Stimulated activated CD4-positive, alpha-beta T cell treated with anti-CD3 and anti-CD28 coated beads, Interleukin-2, amount 100 ng/mL, for 4 hours (primary cell): ENCODE measurements at places on chromosomes 7 and 10.

GRCh38 chr10:47357131-47357582, 9.0 kb downstream of the RBP3 start:
- no peak for DNase-seq

- DNase-seq, result no peak
These were observed 191.7 kb downstream of the PPP1R9A start for GRCh38 chr7:95099106-95099505.

DNA sequence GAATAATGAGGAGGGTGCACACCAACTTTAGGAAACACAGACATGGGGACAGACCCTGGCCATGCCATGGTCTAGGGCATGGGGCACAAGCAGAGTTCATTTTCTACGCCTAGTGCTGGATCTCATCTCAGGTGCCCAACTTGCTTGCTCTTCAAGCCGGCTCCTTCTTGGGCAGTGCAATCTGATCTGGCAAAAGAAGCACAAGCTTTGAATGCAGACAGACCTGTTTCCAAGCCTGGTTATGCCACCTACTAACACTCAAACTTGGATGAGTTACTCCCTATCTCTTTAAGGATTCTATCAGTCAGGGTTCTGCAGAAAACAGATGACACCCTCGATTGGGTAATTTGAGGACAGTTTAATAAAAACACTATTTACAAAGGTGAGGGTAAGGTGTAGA, 34.9 kb upstream of the WAPL start:
- DNase-seq, result no peak

DNA sequence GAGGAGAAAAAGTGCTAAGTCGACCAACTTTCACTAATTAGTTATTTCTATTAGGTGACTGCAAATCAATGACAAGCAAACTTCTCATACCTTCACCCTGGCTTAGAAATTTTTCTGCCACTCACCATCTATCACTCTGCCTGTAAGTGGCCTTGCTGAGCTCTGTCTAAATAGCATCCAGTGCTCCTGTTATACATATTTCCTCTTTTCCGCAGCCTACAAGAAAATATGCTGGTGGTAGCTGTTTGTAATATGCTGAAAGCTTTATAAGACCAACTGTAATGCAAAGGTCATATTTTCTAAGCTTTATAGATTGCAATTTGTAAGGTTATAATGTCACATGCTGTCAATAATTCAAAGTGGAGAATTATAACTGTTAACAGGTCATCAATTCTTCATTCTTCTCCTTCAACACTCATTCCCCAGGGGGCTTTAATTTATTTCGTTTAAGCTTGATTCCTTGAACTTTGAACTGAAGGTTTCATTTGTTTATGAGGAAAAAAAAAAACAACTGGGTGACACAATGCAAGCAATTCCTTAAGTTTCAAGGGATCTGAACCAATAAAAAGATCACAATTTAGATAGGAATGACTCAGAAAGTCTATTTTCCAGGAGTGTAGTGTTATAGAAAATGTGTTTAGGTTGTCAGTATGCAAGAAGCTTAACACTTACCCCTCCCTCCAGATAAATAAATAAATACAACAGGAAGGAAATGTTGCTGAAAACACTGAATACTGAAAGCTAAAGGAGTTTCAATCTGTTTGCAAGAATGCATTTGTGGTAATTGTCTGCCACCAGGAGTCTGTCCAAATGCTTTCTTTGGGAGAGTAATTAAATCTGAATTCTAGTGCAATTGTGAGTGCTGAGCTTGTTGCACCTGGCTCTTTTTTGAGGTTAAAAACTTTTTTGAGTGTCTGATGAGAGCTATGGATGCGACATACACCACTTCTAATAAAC, 183.7 kb downstream of the SORCS1 start:
- no peak for DNase-seq

- no peak for DNase-seq
These were observed 513.6 kb upstream of the FOXK1 start for GRCh38 chr7:4168541-4168940.

DNA sequence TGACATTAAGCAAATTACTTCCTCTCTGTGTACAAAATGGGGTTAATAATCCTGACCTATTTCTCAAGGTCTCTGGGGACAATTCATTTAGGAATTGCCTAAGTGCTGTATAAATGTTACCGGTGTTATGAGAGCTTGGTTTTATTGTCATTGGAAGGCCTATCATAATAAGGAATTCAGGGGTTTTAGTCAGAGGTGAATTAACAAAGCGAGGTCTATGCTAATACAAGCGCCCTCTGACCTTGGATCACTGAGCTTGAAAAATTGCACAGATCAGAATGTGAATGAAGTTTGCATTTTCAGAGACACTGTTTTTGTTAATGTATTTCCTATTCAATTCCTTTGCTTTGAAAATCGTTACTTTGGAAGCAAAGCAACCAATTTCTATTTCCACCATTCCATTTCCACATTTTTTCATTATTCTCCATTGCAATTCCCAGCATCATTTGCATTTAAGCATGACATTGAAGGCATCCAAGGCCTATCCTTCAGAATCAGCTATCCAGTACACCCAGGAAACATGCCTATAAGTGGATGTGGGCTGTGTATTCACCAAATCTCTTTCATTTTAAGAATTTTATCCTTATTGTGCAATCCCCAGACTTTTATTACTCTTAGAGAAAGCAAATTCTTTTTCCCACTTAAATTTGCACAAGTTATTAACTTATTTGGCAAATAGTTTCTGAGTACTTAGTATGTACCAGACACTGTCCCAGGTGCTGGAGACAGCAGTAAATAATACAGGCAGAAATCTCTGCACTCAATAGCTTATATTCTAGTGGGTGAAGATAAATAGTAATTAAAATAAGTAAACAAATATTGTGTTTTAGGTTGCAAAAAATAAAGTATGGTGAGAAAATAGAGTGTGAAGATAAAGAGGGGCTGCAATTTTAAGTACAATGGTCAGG, 133.1 kb downstream of the NRCAM start:
- no peak for DNase-seq
